ENCODE measurements at places on chromosomes 11 and 22. TPM values are rescaled to one million over a fixed set of nuclear protein-coding genes. Genes with fewer than 3 reads are reported as not detected.

Gene DDIAS
- not detected for total RNA-seq

Gene F2
- not detected for total RNA-seq

Gene GLB1L2
- total RNA-seq = 108 TPM

Gene MRGPRX3
- not detected for total RNA-seq

Gene KRTAP5-7
- not detected for total RNA-seq

Gene ANO1
- 17.4 TPM for total RNA-seq

Gene RIC3
- total RNA-seq = 34.9 TPM

Gene POTEH
- 0.33 TPM for total RNA-seq

Gene OR52E8
- not detected for total RNA-seq

Gene MCAT
- 20.8 TPM for total RNA-seq

Gene TTC28
- total RNA-seq = 46.1 TPM

Gene CRYBA4
- not detected for total RNA-seq

GRCh38 chr11:7520011-7520942, 6.5 kb downstream of the PPFIBP2 start:
- H3K36me3 ChIP-seq = no peaks in the 10 kb centered on the region
- H3K27ac ChIP-seq = peak overlapping the region; percentile 9
- peaks cover 4% of the 10 kb centered on the region for H3K4me1 ChIP-seq
- H3K27me3 ChIP-seq = no peaks in the 10 kb centered on the region

GRCh38 chr22:17064498-17065100, 20.2 kb upstream of the IL17RA start:
- H3K4me3 ChIP-seq = no peak overlapping the region
- peaks cover 9% of the 10 kb centered on the region for H3K4me1 ChIP-seq
- H3K27ac ChIP-seq = no peak overlapping the region

DNA sequence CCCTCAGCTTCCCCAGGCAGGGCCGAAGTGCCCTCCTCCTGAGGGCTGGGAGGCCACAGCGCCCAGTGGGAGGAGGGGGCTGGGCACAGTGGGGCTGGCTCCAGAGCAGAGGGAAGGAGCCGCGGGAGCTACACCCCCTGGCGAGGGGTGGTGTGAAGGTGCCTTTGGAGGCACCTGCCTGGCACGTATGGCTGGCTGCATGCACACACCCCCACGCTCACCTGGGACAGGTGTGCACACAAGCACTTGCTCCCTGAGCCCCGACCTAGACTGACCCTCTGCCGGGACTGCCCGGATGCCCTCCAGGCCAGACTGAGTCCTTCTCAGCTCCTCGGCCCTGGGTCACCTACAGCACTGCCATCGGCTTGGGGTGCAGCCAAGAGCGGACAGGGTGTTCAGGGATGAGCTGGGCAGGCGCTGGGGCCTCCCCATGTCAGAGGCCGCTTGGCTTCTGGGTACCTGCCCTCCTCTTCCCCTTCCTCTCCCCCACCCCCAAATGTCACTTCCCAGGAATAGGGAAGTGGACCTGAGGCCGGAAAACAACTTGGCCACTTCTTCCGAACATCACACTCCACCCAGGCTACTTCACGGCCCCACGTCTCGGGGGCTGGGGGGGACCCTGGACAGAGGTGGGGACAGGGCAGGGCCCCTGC, 7.4 kb upstream of the PIM3 start:
- H3K4me3 ChIP-seq = no peak overlapping the region
- H3K27ac ChIP-seq = peak overlapping the region; percentile 11
- peaks cover 19% of the 10 kb centered on the region for H3K4me1 ChIP-seq
- no peaks in the 10 kb centered on the region for H3K36me3 ChIP-seq
- no peak for DNase-seq
- H3K27me3 ChIP-seq = no peaks in the 10 kb centered on the region

DNA sequence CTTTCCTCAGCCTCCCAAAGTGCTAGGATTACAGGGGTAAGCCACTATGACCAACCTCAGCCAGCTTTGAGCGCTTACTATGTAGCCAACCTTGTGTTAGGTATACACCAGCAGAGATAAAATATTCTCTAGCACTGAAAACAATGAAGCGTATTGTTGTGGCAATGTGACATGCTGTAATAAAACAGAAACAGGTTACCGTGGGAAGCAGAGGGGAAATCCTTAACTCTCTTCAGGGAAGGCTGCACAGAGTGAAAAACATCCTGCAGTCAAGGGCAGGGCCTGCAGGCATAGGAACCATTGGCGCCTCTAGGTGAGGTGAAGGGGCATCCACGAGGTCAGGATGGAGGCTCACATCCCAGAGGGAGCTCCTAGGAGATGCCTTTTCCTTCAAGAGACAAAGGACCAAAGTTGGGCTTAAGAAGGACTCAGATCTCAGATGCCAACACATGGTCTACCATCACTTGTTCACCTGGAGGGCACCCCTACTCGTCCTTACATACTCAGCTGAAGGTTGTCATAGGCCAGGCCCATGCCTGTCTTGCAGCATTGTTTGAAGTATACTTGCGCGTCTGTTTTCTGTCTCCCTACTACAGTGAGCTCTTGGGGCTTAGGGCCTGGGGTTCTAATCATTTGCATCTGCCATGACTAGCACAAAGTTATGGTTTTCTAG, 8.0 kb downstream of the POLD4 start:
- H3K4me1 ChIP-seq = no peaks in the 10 kb centered on the region
- no peaks in the 10 kb centered on the region for H3K27me3 ChIP-seq
- DNase-seq = no peak

DNA sequence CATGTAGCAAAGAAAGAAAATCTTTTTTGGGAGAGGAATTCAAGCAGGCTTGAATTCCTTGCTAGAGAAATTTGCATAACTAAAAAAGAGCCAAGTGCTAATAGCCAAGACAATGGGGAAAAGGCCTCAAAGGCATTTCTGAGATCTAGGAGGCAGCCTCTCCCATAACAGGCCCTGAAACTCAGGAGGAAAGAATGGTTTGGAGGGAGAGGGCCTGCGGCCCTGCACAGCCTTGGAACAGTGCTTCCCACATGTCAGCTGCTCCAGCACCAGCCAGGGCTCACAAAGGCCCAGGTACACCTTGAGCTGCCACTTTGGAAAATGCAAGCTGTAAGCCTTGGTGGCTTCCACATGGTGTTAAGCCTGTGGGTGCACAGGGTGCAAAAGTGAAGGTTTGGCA, 55.5 kb upstream of the TSPAN18 start:
- H3K27me3 ChIP-seq = no peaks in the 10 kb centered on the region
- no peak overlapping the region for H3K4me3 ChIP-seq
- H3K4me1 ChIP-seq = no peaks in the 10 kb centered on the region
- no peaks in the 10 kb centered on the region for H3K36me3 ChIP-seq

- peaks cover 22% of the 10 kb centered on the region for H3K27me3 ChIP-seq
- no peak for DNase-seq
- no peaks in the 10 kb centered on the region for H3K36me3 ChIP-seq
- H3K27ac ChIP-seq = no peak overlapping the region
These were observed 739 bp downstream of the CELSR1 start for GRCh38 chr22:46536537-46537224.

GRCh38 chr22:32123657-32124056, 35.4 kb downstream of the C22orf42 start:
- no peak for DNase-seq
- no peaks in the 10 kb centered on the region for H3K27me3 ChIP-seq
- H3K4me3 ChIP-seq = no peak overlapping the region
- no peak overlapping the region for H3K27ac ChIP-seq

GRCh38 chr11:46436113-46436512, 44.5 kb upstream of the CHRM4 start:
- H3K36me3 ChIP-seq = no peaks in the 10 kb centered on the region
- H3K4me3 ChIP-seq = no peak overlapping the region
- no peaks in the 10 kb centered on the region for H3K27me3 ChIP-seq

- DNase-seq = no peak
- H3K27ac ChIP-seq = no peak overlapping the region
- H3K4me1 ChIP-seq = peaks cover 16% of the 10 kb centered on the region
- no peak overlapping the region for H3K4me3 ChIP-seq
These were observed 6.3 kb downstream of the HTATIP2 start for GRCh38 chr11:20369826-20370225.

GRCh38 chr11:103845331-103845730, 191.1 kb upstream of the DDI1 start:
- H3K4me1 ChIP-seq = peaks cover 28% of the 10 kb centered on the region
- H3K36me3 ChIP-seq = no peaks in the 10 kb centered on the region
- no peak overlapping the region for H3K27ac ChIP-seq
- H3K4me3 ChIP-seq = no peak overlapping the region
- no peak for DNase-seq

DNA sequence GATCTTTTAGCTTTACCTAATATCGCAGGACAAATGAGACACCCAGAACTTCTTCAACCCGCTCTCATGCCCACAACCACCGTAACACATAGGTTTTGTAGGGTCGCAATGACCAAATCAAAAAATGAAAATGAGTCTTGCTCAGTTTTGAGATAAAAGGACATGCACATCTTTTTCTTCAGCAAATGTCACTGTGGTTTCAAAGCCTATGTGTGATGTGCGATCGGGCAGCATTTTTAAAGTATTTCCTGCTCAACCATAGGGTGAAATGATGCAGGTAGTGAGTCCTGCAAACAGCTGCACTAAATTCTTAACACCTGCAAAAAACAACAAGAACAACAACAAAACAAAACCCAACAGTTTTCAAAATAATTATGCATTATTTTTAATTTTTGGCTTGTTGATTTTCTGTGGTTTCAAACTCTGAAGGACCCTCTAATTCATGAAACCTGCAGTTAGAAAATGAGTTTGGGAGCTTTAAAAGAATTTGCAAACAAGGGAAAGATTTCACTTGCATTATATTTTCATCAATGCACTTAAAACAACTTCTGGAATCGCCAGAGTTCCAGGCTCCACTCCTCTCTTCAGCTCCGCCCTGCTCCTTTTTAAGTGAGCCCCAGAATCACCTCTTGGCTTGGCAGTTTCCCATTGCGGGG, 79.4 kb downstream of the PRR5L start:
- no peak overlapping the region for H3K4me3 ChIP-seq
- H3K36me3 ChIP-seq = no peaks in the 10 kb centered on the region
- peaks cover 14% of the 10 kb centered on the region for H3K27me3 ChIP-seq
- H3K27ac ChIP-seq = no peak overlapping the region
- no peak for DNase-seq
- H3K4me1 ChIP-seq = peaks cover 16% of the 10 kb centered on the region

DNA sequence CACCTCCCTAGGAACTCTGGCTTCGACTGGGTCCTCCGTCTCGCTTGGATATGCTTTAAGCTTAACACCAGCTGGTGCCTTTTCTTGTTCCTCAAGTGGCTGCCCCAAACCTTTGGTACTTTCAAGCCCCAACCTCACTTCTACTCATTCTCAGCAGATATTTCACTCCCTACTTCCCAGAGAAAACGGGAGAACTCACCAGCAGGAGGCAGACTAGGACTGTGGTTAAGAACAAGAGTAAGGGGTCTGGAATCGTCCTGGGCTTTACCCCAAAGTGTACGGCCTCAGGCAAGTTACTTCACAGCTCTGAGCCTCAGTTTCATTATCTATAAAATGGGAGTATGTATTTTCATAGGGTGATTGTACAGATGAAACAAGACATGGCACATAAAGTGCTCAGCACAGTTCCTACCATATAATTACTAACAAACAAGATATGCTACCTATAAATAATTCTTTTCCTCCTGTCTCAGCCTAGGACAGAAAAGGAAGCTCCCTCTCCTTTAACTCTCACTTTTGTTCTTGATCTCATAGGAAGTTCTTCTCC, 37.8 kb downstream of the PAMR1 start:
- no peaks in the 10 kb centered on the region for H3K36me3 ChIP-seq
- DNase-seq = no peak
- H3K4me3 ChIP-seq = no peak overlapping the region
- peaks cover 26% of the 10 kb centered on the region for H3K4me1 ChIP-seq
- no peaks in the 10 kb centered on the region for H3K27me3 ChIP-seq
- H3K27ac ChIP-seq = no peak overlapping the region

DNA sequence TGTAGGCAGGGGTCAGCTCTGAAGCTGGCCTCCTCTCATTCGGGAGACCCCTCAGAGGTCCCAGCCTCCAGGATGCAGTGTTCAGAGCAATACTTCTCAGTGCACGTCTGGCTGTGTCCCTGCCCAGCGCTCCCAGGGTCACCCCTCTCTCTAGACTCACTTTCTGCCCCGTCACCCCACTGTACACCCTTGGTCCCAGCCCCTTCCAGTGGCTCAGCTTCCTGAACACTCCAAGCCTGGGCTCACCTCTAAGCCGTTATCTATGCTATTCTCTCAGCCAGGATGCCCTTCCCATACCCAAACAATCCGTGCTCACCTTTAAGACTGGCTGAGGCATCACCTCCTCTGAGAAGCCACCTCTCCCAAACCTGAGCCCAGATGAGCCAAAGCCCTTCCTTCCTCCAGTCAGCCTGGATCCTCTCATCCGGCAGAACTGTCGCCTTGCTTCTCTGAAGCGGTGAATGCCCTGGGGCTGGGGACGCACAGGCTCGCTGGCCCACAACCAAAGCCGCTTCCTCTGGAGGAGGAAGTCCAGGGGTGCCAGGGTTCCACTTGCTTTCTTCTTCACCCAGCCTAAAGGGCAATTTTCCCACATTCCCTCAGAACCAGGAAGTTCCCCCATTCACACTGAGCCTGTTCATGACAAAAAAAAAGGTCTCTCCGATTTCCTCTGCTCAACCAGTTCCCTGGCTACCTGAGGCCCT, 13.7 kb upstream of the CDKN1C start:
- H3K4me1 ChIP-seq = peaks cover 16% of the 10 kb centered on the region
- no peak overlapping the region for H3K4me3 ChIP-seq
- H3K36me3 ChIP-seq = no peaks in the 10 kb centered on the region
- peak overlapping the region; percentile 63 for H3K27ac ChIP-seq

GRCh38 chr22:49272546-49273125, 555.0 kb downstream of the BRD1 start:
- no peak for DNase-seq
- no peak overlapping the region for H3K4me3 ChIP-seq
- H3K36me3 ChIP-seq = no peaks in the 10 kb centered on the region
- H3K27ac ChIP-seq = no peak overlapping the region
- peaks cover 47% of the 10 kb centered on the region for H3K27me3 ChIP-seq
- no peaks in the 10 kb centered on the region for H3K4me1 ChIP-seq

- no peaks in the 10 kb centered on the region for H3K4me1 ChIP-seq
- peaks cover 3% of the 10 kb centered on the region for H3K36me3 ChIP-seq
- no peak overlapping the region for H3K27ac ChIP-seq
- no peak overlapping the region for H3K4me3 ChIP-seq
- DNase-seq = no peak
- H3K27me3 ChIP-seq = no peaks in the 10 kb centered on the region
These were observed 102.4 kb downstream of the PRMT3 start for GRCh38 chr11:20489948-20490347.

DNA sequence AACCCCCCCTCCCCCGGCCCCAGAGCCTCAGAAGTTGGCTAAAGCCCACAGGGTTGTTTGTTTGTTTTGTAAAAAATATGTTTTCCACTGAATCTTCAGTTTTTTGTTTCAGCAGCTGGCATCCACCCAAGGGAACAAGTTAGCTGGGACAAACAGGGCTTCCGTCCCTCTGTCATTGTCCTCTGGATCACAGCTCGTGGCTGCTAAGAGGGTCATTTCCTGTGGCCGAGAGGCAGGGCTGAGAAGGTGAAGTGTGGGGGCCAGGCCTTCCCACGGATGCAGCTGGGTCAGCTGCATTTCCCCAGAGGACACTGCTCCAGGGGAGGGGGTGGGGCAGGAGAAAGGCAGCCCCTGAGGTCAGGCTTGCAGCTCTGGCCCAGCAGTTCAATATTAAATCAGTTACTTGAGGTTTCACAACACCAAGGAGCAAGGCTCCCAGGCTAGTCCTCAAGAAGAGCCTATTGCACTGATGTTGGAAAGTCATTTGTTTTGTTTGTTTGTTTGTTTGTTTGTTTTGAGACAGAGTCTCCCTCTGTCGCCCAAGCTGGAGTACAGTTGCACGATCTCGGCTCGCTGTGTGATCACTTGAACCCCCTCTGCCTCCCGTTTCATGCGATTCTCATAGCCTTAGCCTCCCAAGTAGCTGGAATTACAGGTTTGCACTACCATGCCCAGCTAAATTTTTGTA, 34.4 kb upstream of the SMTN start:
- H3K4me1 ChIP-seq = peaks cover 34% of the 10 kb centered on the region
- no peaks in the 10 kb centered on the region for H3K36me3 ChIP-seq
- DNase-seq = peak; percentile 86
- no peak overlapping the region for H3K4me3 ChIP-seq
- peak overlapping the region; percentile 13 for H3K27ac ChIP-seq
- no peaks in the 10 kb centered on the region for H3K27me3 ChIP-seq

All from sigmoid colon (tissue), 7 donors.